ENCODE measurements at places on chromosomes 7 and 10.

DNA sequence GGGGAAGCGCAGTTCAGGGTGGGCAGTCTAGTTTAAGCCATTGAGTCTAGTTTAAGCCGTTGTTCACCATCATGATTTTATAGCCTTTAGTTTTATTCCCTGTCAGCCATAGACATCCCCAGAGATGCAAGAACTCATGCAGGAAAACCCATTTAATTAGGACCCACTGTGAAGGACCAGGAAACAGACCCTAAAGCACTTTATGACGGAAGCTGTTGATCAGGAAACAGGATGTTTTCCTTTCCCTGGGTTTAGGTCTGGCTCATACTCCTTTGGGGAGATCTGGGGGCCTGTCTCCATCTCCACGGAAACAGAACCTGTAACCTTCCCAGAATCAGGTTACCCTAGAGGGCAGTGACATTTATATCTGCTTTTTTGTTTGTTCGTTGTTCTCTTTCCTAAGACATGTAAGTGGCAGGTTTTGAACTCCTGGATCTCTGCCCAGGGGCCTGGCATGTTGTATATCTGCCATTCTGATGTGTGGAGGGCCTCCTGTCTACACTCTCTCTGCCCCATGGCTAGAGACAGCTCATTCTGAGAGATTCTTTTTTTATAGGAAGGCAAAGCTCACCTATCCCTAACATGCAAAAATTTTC lies 657.2 kb upstream of the GALNT17 start:
- H3K4me3 ChIP-seq: no peak overlapping the region
- H3K27ac ChIP-seq: no peak overlapping the region
- H3K4me1 ChIP-seq: peaks cover 3% of the 10 kb centered on the region

DNA sequence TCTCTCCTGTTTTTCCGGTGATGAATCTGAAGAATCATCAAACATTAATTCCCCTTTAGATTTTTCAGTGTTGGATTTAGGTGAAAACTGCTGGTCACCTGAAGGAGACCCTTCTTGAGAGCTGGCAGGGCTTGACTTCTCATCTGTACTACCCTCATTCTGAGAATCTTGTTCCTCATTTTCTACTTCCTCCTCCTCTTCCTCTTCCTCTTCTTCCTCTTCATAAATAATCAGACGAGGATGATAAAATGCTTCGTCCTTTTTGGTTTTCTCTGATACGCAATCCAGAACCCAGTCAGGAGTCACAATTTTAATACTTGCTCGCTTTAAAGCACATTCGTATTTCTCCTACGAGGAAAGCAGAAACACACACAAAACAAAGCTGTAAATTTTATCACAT lies 26.9 kb downstream of the PAXIP1 start:
- DNase-seq: no peak
- no peak overlapping the region for H3K4me3 ChIP-seq
- peaks cover 17% of the 10 kb centered on the region for H3K36me3 ChIP-seq
- H3K4me1 ChIP-seq: no peaks in the 10 kb centered on the region

- DNase-seq: no peak
- no peaks in the 10 kb centered on the region for H3K27me3 ChIP-seq
- no peak overlapping the region for H3K27ac ChIP-seq
- H3K36me3 ChIP-seq: no peaks in the 10 kb centered on the region
These were observed 122.6 kb downstream of the PON1 start for GRCh38 chr7:95201727-95202126.

DNA sequence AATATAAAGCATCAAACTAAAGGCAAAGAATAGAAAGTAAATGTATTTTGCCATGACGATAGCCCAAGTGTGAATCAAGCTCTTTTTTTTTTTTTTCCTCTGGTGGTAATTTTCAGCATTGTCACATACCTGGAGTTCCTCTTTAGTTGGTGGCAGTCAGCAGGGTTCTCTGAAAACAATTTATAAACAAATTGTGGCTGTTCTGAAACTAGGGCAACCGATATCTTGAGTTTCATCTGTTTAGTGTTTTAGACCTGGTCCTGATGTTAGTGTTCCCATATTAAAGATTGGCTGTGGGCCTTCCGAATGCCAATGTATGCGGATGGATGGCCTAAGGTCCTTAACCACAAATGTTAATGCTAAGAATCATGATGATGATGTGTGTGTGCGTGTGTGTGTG lies 713.1 kb downstream of the GATA3 start:
- no peak for DNase-seq
- H3K4me1 ChIP-seq: no peaks in the 10 kb centered on the region
- H3K36me3 ChIP-seq: no peaks in the 10 kb centered on the region

DNA sequence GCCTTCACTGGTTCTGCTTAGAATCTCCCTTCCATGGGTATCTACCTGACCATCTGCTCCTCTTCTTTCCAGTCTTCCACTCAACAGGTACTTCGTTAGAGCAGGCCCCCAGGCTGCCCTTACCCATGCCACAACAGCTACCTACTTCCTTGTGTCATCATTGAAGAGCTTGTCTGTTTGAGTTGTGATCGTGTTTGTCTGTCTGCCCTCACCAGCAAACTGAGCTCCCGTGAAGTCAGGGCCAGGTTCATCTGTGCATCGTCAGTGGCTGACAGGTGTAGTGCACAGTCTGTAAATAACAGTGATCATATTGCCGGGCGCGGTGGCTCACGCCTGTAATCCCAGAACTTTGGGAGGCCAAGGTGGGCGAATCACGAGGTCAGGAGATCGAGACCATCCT lies 5.0 kb downstream of the NIPSNAP2 start:
- H3K27ac ChIP-seq: no peak overlapping the region
- H3K4me1 ChIP-seq: peaks cover 6% of the 10 kb centered on the region
- H3K4me3 ChIP-seq: no peak overlapping the region
- H3K36me3 ChIP-seq: peaks cover 4% of the 10 kb centered on the region
- H3K27me3 ChIP-seq: no peaks in the 10 kb centered on the region
- DNase-seq: no peak

DNA sequence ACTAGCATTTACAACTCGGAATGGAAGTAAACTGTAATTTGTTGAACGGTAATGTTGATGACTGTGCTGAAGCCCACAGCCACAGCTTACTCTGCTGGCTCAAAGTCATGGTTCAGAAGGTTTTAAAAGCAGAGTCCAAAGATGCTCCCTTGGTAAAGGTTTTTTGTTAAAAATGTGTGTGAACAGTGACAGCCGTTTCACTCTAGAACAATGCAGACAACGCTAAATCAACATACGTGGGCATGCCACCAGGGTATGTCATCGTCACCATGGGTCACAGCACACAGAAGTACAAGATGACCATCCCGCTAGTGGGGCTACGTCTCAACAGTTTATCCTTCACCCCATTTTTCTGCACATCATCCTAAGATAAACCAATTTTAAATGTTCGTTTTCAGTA lies 106.5 kb upstream of the LANCL2 start:
- no peaks in the 10 kb centered on the region for H3K36me3 ChIP-seq
- H3K4me1 ChIP-seq: no peaks in the 10 kb centered on the region
- DNase-seq: peak; percentile 16
- H3K27ac ChIP-seq: no peak overlapping the region
- H3K27me3 ChIP-seq: no peaks in the 10 kb centered on the region

DNA sequence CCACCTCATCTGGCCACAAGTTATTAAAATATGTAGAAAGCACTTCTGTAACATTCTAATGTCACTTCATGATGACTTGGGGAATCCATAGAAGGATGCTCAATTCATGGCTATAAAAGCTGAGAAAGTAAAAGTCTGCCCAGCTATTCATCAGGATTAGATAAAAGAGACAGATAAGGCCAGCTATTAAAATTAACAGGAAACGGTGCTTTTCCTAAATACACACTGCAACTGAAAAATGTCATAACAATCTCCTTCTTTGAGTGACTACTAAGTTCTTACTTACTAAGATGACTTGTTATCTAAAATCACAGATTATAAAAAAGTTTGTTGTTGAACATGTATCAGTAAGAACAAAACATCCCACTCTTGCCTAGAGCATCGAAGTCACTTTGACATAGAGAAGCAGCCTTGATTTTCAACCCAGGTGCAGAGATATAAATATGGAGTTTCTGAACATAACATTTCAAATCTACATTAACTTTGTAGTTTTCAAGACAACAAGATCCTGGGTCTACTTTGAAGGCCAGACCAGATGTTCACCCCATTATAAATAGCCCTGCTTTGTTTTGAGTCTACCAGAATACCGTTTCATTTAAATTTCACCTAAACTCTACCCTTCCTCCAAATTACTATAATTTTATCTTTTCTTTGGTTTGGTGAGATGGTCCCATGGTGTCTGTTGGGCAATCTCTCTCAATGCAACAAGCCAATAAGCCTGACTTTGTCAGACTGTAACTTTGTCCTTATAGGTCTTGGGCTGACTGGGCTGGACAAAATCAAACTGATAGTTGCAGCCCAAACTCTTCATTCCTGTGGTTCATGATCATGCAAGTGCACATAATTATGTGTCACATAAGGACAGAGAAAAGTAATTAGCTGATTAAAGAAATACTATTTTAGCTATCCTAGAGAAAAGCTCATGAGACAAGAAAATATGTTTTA lies 24.0 kb downstream of the HYCC1 start:
- no peak for DNase-seq
- H3K36me3 ChIP-seq: no peaks in the 10 kb centered on the region
- no peak overlapping the region for H3K27ac ChIP-seq
- H3K4me3 ChIP-seq: no peak overlapping the region
- H3K4me1 ChIP-seq: no peaks in the 10 kb centered on the region
- no peaks in the 10 kb centered on the region for H3K27me3 ChIP-seq

DNA sequence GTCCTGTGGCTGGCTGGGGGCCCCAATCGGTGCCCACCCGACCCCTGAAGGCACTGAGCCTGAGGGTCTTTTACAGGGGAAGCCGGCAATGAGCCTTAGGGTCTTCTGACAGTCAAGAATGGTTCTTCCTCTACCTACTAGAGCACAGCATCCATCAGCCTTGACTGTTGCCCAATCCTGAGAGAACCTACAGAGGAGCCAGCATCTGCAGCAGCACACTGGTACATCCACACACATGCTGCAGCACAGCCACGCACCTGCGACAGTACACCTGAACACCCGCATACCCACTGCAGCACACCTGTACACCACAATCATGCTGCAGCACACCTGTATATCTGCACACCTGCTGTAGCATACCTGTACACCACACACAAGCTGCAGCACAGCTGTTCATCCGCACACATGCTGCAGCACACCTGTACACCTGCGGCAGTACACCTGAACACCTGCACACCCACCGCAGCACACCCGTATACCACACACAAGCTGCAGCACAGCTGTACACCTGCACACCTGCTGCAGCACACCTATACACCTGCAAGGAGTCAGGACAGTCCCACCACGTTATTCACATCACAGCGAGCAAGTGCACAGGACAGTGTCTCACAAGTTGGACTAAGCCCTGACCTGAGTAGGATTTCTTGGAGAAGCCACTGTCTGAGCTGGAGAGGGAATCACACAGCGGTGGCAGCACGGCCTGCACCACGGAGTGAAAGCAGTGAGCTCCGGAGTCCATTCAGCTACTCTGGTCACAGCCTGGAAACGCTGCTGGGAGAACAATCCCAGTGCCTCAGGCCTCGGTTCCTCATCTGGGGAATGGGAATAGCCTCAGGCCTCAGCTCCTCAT lies 56.4 kb downstream of the VIPR2 start:
- no peaks in the 10 kb centered on the region for H3K27me3 ChIP-seq
- peaks cover 17% of the 10 kb centered on the region for H3K4me1 ChIP-seq
- no peak overlapping the region for H3K27ac ChIP-seq

DNA sequence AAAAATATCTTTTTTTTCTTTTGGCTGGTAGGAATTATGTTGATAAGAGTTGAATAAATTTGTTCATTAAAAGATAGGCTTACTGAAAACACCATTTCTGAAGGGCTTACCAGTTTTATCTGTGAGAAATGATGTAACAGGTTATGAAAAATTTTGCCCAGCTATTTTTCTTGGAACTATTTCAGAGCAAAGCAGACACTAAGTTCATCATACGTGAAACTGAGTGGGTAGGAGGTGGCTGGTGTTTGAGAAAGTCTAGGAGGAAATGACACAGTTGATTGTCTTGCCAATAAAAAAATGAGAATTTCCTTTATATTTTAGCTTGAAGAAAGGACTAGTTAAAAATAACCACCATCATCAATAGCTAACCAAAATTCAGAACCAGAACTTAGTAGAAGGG lies 6.2 kb upstream of the MRC1 start:
- no peak overlapping the region for H3K4me3 ChIP-seq
- H3K27ac ChIP-seq: no peak overlapping the region
- H3K36me3 ChIP-seq: no peaks in the 10 kb centered on the region

- H3K27me3 ChIP-seq: no peaks in the 10 kb centered on the region
- H3K36me3 ChIP-seq: no peaks in the 10 kb centered on the region
- no peak overlapping the region for H3K4me3 ChIP-seq
These were observed 325.6 kb downstream of the SORCS3 start for GRCh38 chr10:104966563-104967297.

- no peaks in the 10 kb centered on the region for H3K36me3 ChIP-seq
- no peaks in the 10 kb centered on the region for H3K4me1 ChIP-seq
- DNase-seq: no peak
- H3K4me3 ChIP-seq: no peak overlapping the region
- H3K27ac ChIP-seq: no peak overlapping the region
These were observed 2.6 kb downstream of the HOXA9 start for GRCh38 chr7:27162561-27163287.

DNA sequence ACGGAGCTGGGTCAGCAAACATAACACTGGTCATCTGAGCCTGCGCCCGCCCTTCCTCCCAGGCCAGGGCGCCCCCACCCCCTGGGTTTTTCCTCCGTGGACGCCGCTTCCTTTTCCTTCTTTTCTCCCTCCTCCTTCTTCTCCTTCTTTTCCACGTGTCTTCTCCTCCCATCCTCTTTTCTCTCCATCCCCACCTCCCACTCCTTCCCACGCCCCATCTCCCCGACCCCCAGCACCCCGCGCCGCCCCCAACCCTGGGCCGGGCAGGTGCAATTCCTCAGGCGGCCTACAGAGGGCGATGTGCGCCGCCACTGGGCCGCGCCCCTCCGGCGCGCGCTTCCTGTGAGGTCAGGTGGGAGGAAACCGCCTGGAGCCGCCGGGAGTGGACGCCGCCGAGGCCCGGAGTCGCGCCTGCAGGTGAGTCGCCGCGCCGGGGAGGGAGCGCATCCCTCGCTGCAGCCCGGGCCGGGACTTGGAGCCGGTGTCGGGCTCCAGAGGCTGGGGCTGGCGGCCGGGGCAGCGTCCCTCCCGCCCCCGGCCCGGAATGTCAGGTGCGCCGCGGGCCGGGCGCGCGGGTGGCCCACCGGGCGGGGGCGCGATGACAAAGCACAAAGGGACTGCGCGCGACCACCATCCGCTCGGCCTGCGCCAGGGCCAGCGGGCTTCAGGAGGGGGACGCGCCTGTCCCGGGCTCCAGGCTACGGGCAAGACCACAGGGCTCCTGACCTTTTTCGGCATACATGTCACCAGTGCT lies at the start of gene FAM241B:
TSS of gene FAM241B (plus strand) at position 351 of the 754 bp plus-strand sequence. CDS start 1,497 bp downstream, outside the sequence.
- H3K4me3 ChIP-seq: peak within 1 kb of the TSS; percentile 88
- peaks cover 9% of the 10 kb centered on the region for H3K4me1 ChIP-seq
- H3K27ac ChIP-seq: peak within 1 kb of the TSS; percentile 63
- peak; percentile 83 for DNase-seq
- peaks cover 5% of the 10 kb centered on the region for H3K36me3 ChIP-seq

DNA sequence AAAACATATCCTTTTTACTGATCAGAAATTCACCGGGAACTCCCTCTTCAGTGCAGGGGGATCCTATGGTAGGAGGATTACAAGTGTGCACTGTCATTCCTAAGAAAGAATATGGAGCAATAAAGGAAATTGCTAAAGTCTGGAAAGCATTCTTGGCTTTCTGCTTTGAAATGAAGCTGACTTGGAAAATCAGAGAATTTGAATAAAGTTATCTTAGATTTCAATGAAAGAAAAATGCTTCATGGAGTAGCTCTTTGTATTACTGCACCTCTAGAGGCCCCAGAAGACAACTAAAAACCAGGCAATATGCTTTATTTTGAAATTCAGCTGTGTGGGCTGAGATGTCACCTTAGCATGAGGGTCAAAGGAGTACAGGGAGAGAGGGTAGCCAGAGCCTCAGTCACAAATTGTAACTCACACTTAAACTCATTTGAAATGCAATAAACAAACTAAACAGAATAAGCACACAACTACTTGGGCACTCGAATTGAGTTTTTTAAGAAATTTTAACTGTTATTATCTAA lies 102.5 kb downstream of the IMMP2L start:
- no peaks in the 10 kb centered on the region for H3K4me1 ChIP-seq
- no peaks in the 10 kb centered on the region for H3K27me3 ChIP-seq
- no peaks in the 10 kb centered on the region for H3K36me3 ChIP-seq
- no peak overlapping the region for H3K27ac ChIP-seq
